Activated CD4-positive, alpha-beta T cell treated with anti-CD3 and anti-CD28 coated beads, Interleukin-2, Interleukin-6, amounts not matched to agents 100 ng/mL and 50 ng/mL, durations not matched to agents 16 hours and 8 hours (primary cell): ENCODE measurements at places on chromosomes 1 and 21.

DNA sequence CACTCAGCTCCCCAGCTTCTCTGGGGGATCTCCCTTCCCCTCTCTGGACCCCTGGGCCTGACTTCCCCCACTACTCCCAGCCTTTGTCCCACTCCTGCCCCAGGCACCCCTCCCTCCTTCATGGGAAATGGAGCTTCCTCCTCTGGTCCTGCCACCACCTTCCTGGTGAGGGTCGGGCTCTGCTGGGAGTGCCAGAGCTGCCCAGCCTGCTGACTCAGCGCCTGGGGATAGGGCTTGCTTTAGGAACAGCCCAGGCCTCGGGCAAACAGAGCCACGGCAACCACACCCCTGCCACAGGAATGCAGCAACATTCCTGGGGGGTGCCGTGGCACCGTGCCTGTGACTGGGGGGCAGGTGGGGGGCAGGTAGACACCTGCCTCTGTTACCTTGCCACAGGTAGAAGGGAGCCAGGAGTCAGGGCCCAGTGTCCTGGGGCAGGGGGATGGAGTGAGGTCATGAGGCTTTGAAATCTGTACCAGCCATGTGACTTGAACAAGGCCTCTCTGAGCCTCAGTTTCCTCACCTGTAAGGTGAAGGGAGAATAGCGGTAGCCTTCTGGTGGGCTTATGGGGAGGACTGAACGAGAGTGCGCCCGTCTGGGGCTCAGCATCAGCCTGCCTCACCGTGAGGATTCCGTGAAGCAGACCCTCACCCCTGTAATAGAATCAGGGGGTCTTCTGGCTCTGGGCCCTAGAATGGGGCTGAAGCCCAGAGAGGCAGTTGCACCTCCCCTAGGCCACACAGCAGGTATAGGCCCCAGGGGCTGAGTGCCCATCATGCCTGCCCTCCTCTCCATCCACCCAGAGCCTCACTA is 17.8 kb upstream of the EPHA2 start:
- DNase-seq = no peak

DNA sequence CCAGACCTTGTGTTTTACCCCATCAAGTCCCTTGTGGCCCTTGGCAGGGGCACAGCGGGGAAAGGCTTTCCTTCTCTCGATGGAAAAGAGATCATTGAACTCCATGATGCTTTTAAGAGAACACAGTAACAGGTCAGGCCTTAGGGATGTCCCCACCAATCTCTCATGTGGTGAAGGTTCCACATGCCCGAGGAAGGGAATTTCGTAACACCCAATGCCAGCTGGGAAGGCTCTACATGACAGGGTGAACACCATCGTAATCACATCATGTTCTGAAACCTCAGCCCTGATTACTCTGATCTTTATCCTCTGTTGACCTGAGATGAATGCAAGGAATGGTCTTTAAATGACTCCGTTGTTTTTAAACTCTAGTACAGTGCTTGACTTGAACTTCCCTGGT is 105.5 kb upstream of the SPAG17 start:
- no peak for DNase-seq

DNA sequence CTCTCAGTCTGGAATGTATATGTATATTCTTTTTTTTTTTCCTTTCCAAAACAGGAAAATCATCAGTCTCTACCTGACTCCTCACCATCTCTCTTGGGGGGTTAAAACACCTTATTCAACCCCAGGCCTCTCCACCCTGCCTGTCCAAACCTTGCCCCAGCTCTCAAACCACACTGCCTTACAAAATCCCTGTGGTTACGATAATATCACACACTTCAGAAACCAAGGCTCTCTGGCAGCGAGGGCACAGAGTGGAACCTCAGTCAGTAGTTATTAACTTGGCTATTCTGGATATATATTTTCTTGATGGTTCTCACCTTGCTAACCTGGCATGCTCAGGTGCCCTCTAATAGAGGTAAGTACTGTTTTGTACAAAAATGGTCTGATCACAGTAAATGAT is 24.7 kb downstream of the KIAA0040 start:
- no peak for DNase-seq

- no peak for DNase-seq
These were observed 124.6 kb downstream of the OLFML2B start for GRCh38 chr1:161899091-161899490.

DNA sequence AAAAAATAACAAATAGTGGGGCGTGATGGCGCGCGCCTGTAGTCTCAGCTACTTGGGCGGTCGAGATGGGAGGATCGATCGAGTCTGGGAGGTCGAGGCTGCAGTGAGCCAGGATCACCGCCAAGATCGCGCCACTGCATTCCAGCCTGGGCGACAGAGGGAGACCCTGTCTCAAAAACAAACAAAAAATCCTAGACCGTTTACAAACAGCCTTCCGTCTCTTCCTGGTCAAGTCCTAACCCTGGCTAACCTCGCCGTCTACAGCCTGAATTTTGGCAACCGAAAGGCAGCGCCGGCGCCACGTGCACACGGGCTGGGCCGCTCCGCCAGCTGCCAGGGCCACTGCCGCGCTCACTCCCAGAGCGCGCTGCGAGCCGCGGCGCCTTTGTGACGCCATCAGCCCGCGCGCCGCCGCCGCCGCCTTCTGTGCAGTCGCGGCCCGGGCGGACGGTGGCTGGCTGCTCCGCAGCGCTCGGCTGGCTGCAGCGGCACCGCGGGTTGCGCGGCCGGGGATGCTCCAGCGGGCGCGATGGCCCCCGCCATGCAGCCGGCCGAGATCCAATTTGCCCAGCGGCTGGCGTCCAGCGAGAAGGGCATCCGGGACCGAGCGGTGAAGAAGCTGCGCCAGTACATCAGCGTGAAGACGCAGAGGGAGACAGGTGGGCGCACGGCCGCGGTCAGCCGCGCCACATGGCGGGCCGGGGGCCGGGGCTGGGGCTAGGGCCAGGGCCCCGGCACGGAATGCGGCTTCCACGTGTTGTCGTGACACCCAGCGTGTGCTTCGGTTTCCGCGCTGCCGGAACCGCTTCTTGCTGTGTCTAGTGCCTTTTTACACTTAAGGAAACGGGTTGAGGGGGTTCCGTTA is at the start of the genes HSF2BP and RRP1B:
Gene HSF2BP, minus strand, starts transcription at position 353 of the 865 bp plus-strand sequence. CDS start 1,392 bp downstream, outside the sequence.
Gene RRP1B, plus strand, starts transcription at position 425 of the 865 bp plus-strand sequence. Its CDS starts 105 bp downstream, at position 530.
- peak; percentile 88 for DNase-seq

GRCh38 chr1:212591922-212592321 is 16.6 kb upstream of the ATF3 start:
- no peak for DNase-seq

DNA sequence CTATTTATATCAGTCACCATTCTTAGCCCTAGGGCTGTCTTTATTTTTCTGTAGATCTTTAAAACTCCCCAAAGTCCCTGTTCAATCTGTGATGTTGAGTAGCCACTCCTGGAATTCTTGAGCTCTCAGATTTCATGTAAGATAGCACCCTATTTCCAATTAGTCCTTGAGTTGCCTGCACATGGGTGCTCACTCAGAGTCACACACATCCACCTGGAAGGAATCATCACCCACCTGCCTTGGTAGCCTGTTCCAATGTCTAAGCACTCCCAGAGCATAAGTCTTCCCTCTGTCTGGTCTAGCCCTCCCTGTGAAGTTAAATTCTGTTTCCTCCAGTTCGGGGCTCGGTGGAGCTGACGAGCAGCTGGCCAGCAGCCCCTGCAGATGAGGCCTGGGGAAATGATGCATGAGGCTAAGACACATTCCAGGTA is 14.7 kb upstream of the ATF3 start:
- DNase-seq = no peak

DNA sequence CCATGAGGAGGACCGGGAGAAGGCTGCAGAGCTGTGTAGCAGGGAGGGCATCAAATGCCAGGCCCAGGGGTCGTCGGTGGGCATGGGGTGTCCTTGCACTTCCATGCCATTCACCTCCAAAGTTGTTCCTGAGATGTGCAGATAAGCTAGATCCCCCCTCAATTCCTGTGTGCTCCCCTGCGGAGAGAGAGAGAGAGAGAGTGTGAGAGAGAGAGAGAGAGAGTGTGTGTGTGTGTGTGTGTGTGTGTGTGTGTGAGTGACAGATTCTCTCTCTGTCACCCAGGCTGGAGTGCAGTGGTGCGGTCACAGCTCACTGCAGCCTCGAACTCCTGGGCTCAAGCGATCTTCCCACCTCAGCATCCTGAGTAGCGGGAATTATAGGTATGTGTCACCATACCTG is 16.4 kb downstream of the SPSB1 start:
- no peak for DNase-seq

DNA sequence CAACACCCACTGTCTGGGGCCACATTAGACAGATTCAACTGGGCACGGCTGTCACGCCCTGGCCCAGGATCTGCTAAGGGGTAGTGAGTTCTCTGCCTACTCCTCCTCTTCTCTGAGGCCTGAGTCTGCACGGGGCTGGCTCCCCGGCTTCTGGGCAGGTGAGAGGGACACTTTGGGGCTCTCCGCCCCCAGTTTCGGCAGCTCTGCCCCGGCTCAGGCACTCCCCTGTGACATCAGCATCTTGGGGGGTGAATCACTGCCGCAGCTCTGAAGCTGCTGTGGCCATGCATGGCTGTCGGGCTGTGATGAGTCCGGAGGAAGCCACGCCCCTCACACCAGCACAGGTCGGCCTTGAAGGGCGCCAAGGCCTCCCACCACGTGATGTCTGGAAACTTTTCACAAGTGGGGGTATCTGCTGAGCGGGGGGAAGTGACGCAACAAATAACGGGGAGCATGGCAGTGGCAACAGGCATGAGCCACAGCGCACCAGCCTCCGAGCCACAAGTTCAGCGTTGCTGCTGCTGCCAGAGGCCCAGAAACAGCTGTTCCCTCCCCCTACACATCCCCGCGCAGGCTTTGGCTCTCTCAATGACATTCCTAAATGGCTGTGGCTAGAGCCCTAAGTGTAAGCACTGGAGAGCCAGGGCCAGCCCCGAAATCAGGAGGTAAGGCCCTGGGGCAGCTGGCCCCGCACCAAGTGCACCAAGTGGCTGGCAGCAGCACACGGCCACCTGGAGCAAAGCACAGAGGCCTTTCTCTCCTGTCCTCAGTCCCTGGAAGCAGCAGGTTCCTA is 26.3 kb downstream of the ZBTB17 start:
- DNase-seq = peak; percentile 95

DNA sequence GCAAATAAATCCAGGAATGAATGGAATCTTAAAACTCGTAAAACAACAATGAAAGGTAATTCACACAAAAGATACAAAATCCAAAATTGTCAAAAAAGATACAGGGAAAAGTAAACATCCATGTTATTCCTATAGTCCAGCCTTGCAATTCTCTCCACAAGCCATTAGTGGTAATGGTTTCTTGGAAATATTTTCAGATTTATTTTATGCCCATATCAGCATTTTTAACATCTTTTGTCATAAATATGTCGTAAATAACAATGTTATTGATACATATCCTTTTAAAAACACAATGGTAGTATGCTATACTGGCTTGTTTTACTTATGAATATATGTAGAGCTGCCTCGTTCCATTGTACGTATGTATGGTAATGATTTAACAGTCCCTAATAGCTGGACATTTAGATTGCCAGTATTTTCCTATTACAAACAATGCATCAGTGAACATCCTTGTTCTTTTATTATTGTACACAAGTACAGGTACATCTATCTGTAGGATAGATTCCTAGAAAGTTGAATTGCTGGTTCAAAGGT is 30.6 kb downstream of the DNTTIP2 start:
- DNase-seq = no peak

DNA sequence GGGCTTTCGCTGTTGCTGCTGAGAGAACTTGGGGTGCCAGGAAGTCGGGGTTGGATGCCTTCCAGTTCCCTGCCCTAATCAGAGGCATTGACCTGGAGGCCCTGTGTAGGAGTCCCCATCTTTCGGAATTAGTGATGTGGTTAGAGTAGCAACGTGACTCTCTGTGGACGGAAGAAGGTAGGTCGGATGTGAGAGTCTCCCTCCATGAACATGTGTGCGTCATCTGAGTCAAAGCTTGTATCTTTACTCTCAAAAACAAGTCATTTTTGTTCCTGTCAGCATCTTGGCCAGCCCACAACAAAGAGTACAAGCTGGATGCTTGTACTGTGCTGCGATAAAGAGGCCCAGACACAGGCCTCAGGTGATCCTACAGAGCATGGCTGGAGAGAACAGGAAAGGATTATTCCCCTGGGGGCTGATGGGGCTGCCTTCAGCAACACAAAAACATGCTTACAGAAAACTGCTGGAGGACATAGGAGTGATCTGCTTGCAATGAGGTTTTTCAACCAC is 31.0 kb upstream of the IL10 start:
- DNase-seq = peak; percentile 94

- peak; percentile 56 for DNase-seq
These were observed 59.7 kb downstream of the DESI2 start for GRCh38 chr1:244712669-244713068.

GRCh38 chr1:181607524-181607923 is 124.2 kb downstream of the CACNA1E start:
- DNase-seq = no peak

DNA sequence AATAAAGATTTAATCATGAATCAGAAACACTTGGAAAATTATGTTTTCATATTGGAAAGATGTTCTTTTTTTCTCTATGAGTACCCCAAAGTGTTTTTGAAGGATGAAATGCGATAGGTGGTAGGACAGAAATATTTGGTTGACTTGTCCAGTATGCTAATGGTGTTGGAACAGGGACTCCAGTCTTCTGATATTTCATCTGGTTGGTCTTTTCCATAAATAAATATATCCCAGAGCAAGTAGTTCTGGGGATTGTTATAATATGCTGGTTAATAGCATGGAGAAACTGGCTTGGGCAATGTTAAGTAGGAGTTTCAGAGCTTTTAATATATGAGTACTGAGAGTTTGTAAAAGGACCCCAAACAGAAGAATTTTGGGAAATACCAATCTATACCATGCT is 8.7 kb downstream of the PGM1 start:
- no peak for DNase-seq

DNA sequence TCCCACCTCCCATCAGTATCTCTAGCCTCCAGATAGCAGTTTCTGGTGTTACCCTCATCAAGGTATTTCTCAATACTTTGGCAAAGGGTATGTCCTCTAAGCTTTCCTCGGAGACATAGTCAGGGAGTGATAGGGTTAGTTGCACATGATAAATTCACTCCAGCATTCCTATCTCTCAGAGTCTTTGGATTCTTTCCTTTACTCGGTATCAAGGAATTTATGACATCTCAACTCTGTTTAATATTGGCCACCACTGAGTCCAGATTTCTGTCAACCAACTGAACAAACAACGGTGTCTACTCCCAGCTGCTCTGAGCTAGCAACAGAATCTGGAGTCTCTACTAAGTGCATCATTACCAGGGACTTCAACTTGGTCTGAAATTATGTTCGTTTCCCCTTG is 233.4 kb downstream of the TM2D1 start:
- DNase-seq = no peak

GRCh38 chr1:56180520-56181190 is 398.7 kb downstream of the PLPP3 start:
- no peak for DNase-seq

DNA sequence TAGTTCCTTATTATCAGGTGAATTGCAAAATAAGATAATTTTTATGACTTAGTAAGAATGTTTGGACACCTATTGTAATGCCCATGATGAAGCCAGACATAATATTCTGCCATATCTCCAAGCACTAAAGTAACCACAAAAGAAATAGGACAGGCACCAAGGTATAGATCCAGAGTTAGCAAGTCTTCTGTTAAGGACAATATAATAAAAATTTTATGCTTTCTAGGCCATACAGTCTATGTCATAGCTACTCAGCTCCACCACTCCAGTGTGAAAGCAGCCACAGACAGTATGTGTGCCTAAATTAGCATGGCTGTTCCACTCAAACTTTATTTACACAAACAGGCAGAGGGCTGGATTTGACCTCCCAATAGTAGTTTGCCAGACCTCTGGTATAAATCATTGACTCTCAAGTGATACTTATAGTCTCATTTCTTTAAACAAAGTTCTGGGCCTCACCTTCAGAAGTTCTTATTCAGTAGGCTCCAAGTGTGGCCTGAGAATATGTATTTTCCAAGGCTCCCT is 88.3 kb downstream of the SCMH1 start:
- no peak for DNase-seq

GRCh38 chr1:22071511-22071910 is 19.0 kb downstream of the CDC42 start:
- DNase-seq = no peak

GRCh38 chr1:69679965-69680364 is 112.2 kb downstream of the LRRC7 start:
- no peak for DNase-seq
